Activated naive CD8-positive, alpha-beta T cell treated with anti-CD3 and anti-CD28 coated beads, Interleukin-2, amount 10 ng/mL, durations not matched to agents 7 days and 5 days (primary cell): ENCODE measurements at places on chromosomes 4 and X. TPM values are rescaled to one million over a fixed set of nuclear protein-coding genes. Genes with fewer than 3 reads are reported as not detected.

- H3K27ac ChIP-seq, result no peak overlapping the region
- DNase-seq, result no peak
- H3K36me3 ChIP-seq, result no peaks in the 10 kb centered on the region
Observed at GRCh38 chr4:32172086-32172485, 1451.9 kb downstream of the PCDH7 start.

GRCh38 chr4:94653984-94654609, 103.7 kb upstream of the BMPR1B start:
- H3K36me3 ChIP-seq, result no peaks in the 10 kb centered on the region
- H3K4me1 ChIP-seq, result no peaks in the 10 kb centered on the region
- no peak overlapping the region for H3K27ac ChIP-seq
- H3K4me3 ChIP-seq, result no peak overlapping the region
- no peaks in the 10 kb centered on the region for H3K27me3 ChIP-seq
- no peak for DNase-seq

GRCh38 chr4:147060151-147060931, 114.7 kb upstream of the TTC29 start:
- DNase-seq, result no peak
- peaks cover 5% of the 10 kb centered on the region for H3K27me3 ChIP-seq
- H3K4me3 ChIP-seq, result no peak overlapping the region
- no peak overlapping the region for H3K27ac ChIP-seq

DNA sequence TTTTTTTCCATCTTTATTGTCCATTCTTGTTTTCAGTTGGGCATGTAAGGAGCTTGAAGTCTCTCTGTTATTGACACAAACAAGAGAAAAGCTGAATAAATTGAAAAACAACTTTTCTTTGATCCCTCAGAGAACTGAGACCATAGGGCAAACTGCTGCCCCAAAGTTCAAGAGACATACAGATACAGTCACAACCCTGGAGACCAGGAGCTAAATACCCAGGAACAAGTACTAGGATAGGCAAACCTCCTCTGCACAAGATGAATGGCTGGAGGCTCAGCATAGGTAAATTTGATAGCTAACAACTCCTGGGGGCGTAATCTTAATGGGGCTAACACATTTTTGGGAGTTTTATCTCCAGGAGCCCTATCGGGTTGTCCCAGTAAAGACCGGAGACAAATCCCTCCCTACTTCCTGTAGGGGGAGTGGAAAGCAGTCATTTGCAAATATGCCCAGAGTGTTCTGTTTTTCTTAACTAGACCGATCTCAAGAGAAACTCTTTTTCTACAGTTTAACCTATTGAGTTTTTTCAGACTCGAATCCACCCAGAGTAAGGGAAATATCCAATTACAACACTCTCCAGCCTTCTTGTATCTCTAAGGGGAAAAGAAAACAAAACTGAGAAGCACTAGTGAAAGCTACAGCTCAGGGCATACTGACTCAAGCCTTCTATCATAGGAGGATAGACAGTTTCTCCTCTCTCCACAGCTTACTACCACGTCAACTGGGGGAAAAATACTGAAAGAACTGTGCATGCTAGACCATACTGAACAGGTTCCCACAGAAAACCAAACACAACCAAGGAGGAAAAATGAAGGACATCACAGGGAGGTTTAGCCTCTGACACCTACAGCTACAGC, 23.1 kb downstream of the MAGEA8 start:
- H3K4me3 ChIP-seq, result peak overlapping the region; percentile 75
- H3K36me3 ChIP-seq, result no peaks in the 10 kb centered on the region
- no peaks in the 10 kb centered on the region for H3K27me3 ChIP-seq
- peak overlapping the region; percentile 76 for H3K27ac ChIP-seq
- DNase-seq, result no peak
- H3K4me1 ChIP-seq, result peaks cover 8% of the 10 kb centered on the region

DNA sequence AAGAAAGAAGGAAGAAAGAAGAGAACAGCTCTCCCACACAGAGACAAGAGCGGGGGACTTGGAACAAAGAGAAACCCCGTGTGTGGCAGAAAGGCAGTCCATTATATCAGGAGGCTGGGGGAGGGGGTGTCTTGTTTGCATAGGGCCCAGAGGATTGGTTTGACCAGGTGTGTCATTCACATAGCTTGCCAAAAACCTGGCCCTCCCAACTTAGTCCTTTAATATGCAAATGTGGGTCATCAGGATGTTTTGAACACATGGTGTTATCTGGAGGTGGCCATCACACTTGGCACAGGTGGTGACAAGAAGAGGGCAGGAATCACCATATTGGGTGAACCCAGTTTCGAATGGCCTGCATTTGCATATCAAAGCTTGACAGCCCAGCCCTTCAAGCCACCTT, 111.7 kb downstream of the LINC00632 start:
- no peak overlapping the region for H3K4me3 ChIP-seq
- no peak overlapping the region for H3K27ac ChIP-seq
- H3K4me1 ChIP-seq, result no peaks in the 10 kb centered on the region
- H3K27me3 ChIP-seq, result no peaks in the 10 kb centered on the region

DNA sequence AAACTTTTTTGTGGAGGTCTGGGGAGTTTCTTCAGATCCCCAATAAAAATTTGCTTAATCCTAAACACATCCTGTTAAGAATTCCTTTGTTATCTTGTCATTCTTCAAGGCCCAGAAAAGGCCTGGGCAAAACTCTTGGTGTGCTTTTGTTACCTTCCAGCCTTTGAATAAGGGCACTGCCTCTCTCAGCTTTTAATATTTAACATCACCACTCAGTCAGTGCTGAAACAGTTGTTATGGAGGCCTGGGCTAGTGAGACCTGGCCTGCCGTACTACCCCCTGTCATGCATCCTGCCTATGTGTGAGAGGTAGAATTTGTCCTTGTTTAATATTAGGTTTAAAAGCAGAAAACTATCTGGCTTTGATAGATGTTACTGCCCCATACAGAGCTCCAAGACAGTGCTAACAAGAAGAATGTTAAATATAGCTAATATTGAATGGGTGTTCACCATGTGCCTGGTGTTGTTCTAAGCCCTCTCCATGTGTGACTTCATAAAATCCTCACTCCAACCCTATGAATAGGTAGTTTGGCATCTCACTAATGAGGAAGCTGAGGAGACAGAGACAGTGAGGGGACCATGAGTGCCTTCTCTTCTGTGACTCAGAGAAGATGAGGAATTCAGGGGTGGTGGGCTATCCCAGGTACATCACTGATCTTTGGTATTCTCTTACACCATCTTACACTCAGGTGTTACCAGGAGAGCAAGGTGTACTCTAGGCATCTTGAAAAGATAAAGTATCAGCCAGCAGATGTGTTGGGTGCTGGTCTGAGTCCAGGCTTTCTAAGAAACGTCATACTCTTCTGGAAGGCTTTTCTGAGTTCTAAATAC, 6.2 kb downstream of the PPP1R2C start:
- H3K4me3 ChIP-seq, result no peak overlapping the region
- H3K4me1 ChIP-seq, result peaks cover 1% of the 10 kb centered on the region
- DNase-seq, result no peak
- H3K27ac ChIP-seq, result no peak overlapping the region

- no peak overlapping the region for H3K27ac ChIP-seq
- DNase-seq, result no peak
- H3K4me1 ChIP-seq, result no peaks in the 10 kb centered on the region
Observed at GRCh38 chrX:7266288-7266687, 118.3 kb upstream of the PUDP start.

DNA sequence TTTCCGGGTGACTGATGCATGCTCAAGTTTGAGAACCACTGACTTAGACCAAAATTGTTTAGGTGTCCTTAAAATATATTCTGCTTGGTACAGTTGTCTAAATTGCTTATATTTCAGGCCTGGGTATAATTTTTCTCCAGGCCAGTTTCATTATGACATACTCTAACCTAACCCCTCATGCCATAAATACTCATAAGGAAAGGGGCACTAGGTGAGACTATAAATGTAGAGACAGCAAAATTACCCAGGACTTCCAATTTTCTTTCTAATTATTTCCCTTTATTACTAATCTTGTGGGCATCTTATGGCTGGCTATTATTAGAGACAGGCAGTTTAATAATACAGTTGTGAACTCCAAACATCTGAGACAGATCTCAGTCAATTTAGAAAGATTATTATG, 150.2 kb downstream of the RRAGB start:
- H3K36me3 ChIP-seq, result peaks cover 2% of the 10 kb centered on the region
- H3K4me3 ChIP-seq, result no peak overlapping the region
- no peak overlapping the region for H3K27ac ChIP-seq
- H3K4me1 ChIP-seq, result peaks cover 11% of the 10 kb centered on the region
- peaks cover 4% of the 10 kb centered on the region for H3K27me3 ChIP-seq

DNA sequence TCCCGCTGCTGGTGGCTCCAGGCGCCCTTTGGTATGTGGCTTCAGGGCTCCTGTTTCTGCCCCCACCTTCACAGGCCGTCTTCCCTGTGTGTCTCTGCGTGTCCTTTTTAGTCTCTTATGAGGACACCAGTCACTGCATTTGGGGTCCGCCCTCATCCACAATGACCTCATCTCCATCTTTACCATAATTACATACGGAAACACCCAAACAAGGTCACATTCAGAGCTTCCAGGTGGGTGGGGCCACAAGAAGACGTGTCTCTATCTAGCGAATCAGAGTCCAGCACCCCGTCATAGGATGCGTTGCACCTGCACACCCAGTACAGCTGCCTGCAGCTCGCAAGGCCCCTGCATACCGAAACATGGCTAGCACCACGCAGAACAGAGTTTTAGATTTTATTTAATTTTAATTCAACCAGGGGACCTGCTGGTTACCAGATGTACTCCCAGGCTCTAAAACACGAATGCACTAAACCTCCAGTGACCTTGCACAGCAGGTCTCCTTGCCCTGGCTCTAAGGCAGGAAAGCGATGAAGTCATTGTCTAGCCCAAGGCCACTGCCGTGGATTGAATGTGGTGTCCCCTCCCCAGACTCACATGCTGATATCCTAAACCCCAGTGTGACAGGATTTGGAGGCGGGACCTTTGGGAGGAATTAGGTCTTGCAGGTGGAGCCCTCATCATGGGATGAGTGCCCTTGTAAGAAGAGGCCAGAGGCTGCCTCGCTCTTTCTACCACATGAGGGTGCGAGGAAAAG, 30.3 kb downstream of the ABLIM2 start:
- no peaks in the 10 kb centered on the region for H3K4me1 ChIP-seq
- DNase-seq, result no peak
- H3K4me3 ChIP-seq, result no peak overlapping the region
- no peak overlapping the region for H3K27ac ChIP-seq
- no peaks in the 10 kb centered on the region for H3K27me3 ChIP-seq
- no peaks in the 10 kb centered on the region for H3K36me3 ChIP-seq

DNA sequence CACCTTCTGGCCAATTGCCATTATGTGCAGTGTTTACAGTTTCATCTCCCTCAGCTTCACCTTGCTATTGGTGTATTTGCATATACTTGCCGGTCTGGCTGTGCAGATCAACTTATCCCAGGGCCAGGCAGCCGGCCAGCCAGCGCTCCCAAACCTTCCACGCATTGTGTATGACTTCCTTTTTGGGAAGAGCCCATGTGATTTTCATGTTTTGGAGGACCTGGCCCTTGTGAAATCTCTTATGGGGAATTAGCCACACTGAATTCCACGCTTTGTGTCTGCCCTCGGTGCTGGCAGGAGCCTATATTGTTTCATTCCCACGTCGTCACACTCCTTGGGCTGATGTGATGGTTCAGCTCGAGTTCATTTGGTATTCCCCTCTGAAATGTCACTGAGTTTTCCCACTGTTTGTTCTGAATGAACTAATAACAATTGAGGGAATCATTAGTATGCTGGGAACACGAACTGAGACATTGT, 6.0 kb upstream of the PDLIM3 start:
- peaks cover 7% of the 10 kb centered on the region for H3K27me3 ChIP-seq
- no peak for DNase-seq
- no peaks in the 10 kb centered on the region for H3K36me3 ChIP-seq
- no peak overlapping the region for H3K27ac ChIP-seq
- no peaks in the 10 kb centered on the region for H3K4me1 ChIP-seq
- no peak overlapping the region for H3K4me3 ChIP-seq

DNA sequence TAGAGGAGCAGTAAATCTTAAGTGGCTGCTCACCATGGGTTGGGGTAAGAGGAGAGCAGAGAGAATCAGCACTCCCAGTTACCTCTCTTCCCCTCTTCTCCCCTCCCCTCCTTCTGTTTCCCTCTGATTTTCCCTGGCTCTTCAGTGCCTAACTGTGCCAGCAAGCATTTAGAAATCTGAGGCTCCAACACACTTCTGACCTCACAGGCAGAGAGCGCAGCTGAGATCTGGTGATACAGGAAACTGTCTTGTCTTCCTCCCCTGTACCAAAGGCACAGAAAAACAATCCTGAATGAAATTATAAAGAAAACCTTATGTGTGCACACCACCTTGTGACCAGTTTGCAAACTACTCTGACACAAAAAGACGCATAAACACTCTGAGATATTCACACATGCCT, 82.4 kb upstream of the SMIM10 start:
- no peaks in the 10 kb centered on the region for H3K27me3 ChIP-seq
- H3K36me3 ChIP-seq, result peaks cover 2% of the 10 kb centered on the region
- peaks cover 6% of the 10 kb centered on the region for H3K4me1 ChIP-seq
- H3K4me3 ChIP-seq, result no peak overlapping the region
- H3K27ac ChIP-seq, result peak overlapping the region; percentile 78

- H3K36me3 ChIP-seq, result no peaks in the 10 kb centered on the region
- no peak for DNase-seq
- no peak overlapping the region for H3K27ac ChIP-seq
- peaks cover 2% of the 10 kb centered on the region for H3K4me1 ChIP-seq
- H3K27me3 ChIP-seq, result peaks cover 25% of the 10 kb centered on the region
Observed at GRCh38 chr4:102352781-102353180, 7.5 kb upstream of the SLC39A8 start.

DNA sequence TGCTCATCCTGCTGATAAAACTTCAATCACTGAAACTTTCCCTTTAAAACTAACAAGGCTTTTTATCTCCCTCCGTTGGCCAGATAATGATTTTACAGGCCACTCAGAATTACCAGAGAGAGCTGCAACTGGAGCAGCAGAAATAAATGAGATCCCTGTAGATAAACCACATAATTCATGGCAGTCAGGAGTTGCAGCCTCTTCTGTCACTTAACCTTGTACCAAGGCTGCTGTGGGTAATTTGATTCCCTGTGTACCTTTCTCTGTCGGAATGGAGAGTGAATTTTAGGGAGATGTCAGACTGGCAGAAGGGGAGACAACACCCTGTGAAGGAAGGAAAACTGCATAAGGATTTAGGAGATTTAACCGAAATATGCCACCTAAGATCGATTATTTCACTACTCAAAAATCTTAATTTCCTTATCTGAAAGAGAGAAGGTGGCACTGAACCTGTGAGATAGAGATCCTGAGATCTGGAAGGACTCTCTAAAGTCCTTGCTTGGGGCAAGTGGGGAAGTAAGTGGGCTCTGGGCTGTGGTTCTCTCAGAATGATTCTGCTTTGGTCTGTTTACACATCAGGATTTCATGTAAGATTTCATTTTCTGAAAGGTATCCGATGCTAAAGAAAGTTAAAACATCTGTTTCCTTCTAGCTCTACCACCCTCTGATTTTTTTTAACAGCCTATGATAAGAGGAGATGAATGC, 14.3 kb upstream of the TSPAN5 start:
- H3K4me1 ChIP-seq, result peaks cover 12% of the 10 kb centered on the region
- H3K36me3 ChIP-seq, result peaks cover 7% of the 10 kb centered on the region

The CITED1 gene
- total RNA-seq, result 0.40 TPM

The CYP4V2 gene
- total RNA-seq, result 18.3 TPM

The SFRP2 gene
- not detected for total RNA-seq

The SSX4 gene
- not detected for total RNA-seq

The GAGE12J gene
- not detected for total RNA-seq

The HEPH gene
- not detected for total RNA-seq

The TMEM164 gene
- 22.3 TPM for total RNA-seq

The H2AZ1 gene
- 400 TPM for total RNA-seq
